ENCODE measurements at places on chromosomes 13 and 19. TPM values are rescaled to one million over a fixed set of nuclear protein-coding genes. Genes with fewer than 3 reads are reported as not detected.

GRCh38 chr19:10290357-10290875 is 664 bp downstream of the ICAM5 start:
- DNase-seq = no peak

DNA sequence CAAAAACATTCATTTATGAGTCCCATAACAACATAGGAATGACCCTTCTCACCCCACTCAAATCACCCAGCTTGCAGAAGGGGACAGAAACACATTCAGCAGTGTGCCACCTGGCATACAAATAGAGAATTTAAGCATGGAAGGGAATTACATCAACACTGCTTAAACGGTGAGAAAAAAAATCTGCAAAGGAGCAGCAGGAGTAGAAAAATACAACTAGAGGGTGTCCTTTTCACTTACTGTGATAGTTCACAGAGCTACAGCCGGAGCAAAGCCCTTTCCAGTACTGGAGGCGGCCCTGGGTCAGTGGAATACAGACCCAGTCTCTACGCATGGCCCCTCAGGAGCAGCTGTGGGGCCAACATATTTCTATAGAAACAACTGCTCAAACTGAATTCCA is 764.3 kb upstream of the ARGLU1 start:
- no peak for DNase-seq

DNA sequence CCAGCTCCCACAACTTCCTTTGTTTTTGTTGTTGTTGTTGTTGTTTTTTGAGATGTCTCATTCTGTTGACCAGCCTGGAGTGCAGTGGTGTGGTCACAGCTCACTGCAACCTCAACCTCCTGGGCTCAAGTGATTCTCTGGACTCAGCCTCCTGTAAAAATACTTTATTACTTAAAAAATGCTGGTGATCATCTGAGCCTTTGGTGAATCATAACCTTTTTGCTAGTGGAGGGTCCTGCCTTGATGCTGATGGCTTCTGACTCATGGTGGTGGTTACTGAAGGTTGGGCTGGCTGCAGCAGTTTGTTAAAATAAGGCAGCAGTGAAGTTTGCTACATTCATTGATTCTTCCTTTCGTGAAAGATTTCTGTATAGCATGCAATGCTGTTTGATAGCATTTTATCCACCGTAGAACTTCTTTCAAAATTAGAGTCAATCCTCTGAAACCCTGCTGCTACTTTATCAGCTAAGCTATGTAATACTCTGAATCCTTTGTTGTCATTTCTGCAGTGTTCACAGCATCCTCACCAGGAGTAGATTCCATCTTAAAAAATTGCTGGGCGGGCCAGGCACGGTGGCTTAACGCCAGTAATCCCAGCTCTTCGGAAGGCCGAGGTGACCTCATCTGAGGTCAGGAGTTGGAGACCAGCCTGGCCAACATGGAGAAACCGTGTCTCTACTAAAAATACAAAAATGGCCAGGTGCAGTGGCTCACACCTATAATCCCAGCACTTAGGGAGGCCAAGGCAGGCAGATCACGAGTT is 18.0 kb downstream of the ARHGAP35 start:
- DNase-seq = no peak

DNA sequence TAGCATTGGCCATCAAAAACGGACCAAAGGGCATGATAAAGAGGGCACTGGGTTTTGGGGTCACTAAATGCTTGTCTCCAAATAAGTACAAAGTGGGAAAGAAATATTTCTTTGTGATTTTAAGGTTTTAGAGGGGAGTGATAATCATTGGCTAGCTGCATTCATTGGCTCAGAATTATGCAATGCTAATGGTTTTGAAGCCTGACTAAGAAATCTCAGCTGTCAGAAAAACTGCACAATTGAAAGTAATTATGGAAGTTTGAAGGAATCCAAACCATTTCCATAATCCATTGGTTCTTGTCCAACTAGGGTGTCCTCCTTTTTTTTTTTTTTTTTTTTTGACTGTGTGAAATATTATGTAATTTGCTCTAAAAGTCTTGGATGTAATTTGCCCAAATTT is 88.2 kb upstream of the ARGLU1 start:
- DNase-seq = no peak

DNA sequence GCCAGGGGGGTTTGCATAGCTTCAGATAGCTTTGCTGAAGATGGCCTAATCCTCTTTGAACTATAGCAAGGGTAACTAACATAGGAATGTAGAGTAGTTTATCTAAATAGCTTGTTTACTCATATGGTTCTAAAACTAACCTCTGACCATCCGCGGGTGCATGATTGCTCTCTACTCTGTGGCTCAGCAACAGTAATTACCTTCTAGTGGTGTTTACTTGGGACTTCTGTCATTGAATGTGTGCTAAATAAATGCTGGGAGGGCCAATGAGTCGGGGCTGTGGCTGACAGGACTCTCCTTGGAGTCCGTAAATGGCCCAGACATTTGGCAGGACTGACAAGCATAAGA is 1461.9 kb downstream of the UQCRFS1 start:
- DNase-seq = no peak

DNA sequence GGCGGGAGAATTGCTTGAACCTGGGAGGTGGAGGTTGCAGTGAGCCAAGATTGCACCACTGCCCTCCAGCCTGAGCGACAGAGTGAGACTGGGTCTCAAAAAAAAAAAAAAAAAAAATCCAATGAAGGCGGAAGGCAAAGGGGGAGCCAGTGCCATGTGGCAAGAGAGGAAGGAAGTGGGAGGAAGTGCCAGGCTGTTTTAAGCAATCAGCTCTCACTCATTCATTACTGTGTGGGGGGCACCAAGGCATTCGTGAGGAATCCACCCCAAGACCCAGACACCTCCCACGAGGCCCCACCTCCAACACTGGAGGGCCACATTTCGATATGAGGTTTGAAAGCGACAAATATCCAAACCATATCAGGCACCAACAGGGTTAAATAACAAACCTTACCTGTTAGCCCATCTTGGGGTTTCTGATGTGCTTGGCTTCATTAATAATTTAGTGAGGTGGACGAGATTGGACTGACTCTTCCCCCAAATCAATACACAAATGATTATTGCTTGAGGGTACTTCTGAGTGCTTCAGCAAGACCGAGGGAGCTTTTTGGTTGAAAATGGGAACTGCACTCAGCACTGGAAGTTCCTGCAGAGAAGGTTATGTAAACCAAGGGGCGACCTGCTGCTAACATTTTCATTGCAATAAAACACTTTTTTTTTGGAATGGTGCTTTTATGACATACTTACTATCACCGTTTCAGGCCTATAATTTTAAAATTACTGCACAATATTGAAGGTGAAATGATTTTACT is 7.5 kb upstream of the LRP3 start:
- peak; percentile 68 for DNase-seq

GRCh38 chr13:97982286-97982685 is 28.8 kb downstream of the IPO5 start:
- no peak for DNase-seq

GRCh38 chr13:25886438-25887214 is 165.2 kb downstream of the SHISA2 start:
- peak; percentile 39 for DNase-seq

DNA sequence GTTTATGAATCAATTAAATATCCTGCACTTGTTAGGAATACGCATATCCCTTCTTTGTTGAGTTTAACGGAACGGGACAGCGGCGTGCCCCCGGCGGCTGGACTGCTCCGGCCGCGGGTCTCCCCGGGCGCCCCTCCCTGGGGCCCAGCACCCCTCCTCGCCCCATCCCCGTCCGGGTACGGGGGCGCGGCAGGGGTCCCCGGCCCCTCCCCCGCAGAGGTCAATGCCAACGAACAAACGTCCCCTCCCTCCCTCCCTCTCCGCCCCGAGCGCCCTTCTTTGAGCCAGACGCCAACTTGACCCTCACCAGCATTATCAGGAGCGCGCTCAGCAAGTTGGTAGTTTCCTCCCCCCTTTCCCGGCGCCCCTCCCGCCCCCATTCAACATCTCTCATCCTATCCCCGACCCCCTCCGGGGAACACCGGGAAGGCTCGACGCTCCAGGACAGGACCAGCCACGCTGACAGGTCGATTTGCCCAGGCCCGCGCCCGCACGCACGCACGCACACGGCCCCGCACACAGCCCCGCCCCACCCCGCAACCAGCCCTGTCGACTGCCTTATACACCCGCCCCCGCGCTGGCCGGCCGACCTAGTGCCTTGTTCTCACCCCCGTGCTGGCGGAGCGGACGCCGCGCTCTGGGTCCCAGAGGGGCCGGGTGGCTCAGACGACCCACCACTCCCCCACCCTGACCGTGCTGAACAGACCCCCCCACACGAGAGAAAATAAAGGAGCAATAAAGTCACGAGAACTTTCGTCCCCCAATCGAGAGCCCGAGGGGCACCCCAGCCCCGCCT is 5.0 kb downstream of the LYL1 start:
- DNase-seq = peak; percentile 53

DNA sequence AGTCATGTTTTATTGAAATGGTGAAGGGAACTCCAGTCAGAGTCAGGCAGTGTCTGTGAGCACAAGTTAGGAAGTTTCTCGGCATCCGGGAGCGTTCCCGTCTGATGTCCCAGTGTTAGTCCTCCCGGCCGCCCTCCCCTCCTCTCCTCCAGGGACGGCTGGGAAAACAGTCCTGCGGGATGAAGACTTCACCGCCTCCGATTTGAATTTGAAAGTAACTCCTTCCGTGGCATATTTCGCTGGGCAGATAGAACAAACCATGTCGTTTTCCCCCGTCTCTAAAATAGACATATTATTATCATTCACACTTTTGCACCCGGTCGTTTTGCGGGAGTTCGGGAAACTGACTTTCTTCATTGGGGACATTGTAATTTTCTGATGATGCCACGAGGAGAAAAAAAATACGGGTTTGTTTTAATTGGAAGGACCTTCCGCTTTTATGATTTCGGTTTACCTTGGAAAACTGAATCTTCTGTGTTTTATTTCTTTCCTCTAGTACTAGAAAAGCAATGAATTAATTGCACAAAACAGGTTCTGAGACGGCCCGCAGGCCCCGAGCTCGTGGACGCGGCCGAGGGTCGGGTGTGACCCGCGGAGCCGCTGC is 76.6 kb downstream of the ZIC5 start:
- no peak for DNase-seq

GRCh38 chr19:51108805-51109146 is 567 bp upstream of the CTU1 start:
- no peak for DNase-seq

GRCh38 chr19:58519087-58519354 is 589 bp downstream of the ZBTB45 start:
- DNase-seq = peak; percentile 34

DNA sequence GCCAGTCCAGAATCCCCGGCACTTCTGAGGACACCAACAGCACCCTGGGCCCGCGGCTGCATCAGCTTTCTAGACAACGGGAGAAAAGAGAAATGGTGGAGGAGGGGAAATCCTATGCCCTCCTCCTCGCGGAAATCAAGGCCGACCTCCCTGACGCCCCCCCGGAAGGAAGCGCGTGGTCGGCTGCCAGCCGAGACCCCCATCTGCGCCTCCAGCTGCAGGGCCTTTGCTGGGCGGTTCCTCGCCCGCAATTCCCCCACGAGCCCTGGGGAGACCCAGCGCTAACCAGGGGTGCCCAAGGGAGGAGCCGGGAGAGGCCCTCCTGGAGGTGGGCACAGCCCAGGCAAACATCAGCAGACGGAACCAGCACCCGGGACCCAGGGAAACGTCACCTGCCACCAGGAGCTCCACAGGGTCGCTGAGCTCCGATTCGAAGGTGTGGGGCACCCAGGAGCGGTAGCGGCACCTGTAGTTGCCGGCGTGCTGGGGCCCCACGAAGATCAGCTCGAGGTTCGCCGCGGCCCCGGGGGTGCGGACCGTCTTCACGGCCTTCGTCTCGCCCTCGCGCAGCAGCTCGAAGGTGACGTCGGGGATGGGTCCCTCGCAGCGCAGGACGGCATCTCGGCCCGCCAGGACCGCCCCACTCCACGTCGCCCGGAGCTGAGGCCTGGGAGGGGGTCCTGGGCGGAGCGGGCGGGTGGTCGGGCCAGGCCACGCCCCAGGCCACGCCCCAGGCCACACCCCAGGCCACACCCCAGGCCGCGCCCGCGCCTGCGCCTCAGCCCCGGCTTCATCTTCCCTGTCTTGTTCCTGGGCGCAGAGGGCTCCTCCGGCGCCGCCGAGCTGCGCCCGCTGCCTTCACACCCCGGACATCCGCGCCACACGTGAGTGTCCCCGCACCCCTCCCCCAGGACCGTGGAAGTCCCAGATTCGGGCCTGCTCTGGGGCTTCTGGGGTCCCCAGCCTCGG is 6.0 kb downstream of the A1BG start:
- peak; percentile 47 for DNase-seq

GRCh38 chr19:31055454-31055853 is 293.8 kb downstream of the TSHZ3 start:
- DNase-seq = no peak

Gene ZNF880
- 4.5 TPM for polyA plus RNA-seq

Gene PSG2
- polyA plus RNA-seq = not detected

Data from CD14-positive monocyte (primary cell).